Activated T-helper 2 cell treated with anti-CD3 and anti-CD28 coated beads, Interferon-gamma antibody, Interleukin-2, Interleukin-4, amounts not matched to agents 10 μg/mL and 5 μg/mL and 100 μg/mL, durations not matched to agents 14 hours and 24 hours and 36 hours (primary cell): ENCODE measurements at places on chromosomes 5 and 9. TPM values are rescaled to one million over a fixed set of nuclear protein-coding genes. Genes with fewer than 3 reads are reported as not detected.

The TICAM2 gene
- total RNA-seq: 0.85 TPM in 1 of 2 replicates, not detected in the other

The MEGF10 gene
- total RNA-seq: not detected in 2 replicates

The SOX30 gene
- 0.11 TPM in 2 replicates for total RNA-seq

The SPATA31A3 gene
- not detected in 2 replicates for total RNA-seq

The LCN15 gene
- not detected in 2 replicates for total RNA-seq

The MZB1 gene
- 48.3 and 53.6 TPM in 2 replicates for total RNA-seq

The BARHL1 gene
- total RNA-seq: not detected in 2 replicates

The IFNA2 gene
- not detected in 2 replicates for total RNA-seq

The NMUR2 gene
- not detected in 2 replicates for total RNA-seq

The FOXD4L4 gene
- total RNA-seq: 0.11 TPM in 1 of 2 replicates, not detected in the other

The C9orf72 gene
- total RNA-seq: 6.2 and 6.8 TPM in 2 replicates
